ENCODE measurements at places on chromosomes 11 and 22. TPM values are rescaled to one million over a fixed set of nuclear protein-coding genes. Genes with fewer than 3 reads are reported as not detected.

SPI1 gene
- total RNA-seq, result 1.8 TPM

TSPAN32 gene
- total RNA-seq, result 7.4 TPM

POTEH gene
- not detected for total RNA-seq

INPP5J gene
- not detected for total RNA-seq

SLC1A2 gene
- not detected for total RNA-seq

CLTCL1 gene
- total RNA-seq, result 0.88 TPM

JAML gene
- 387 TPM for total RNA-seq

TMEM9B gene
- total RNA-seq, result 32.7 TPM

UBQLNL gene
- not detected for total RNA-seq

FERMT3 gene
- 213 TPM for total RNA-seq

EFCAB6 gene
- total RNA-seq, result 0.64 TPM

MUC6 gene
- total RNA-seq, result not detected

VWCE gene
- total RNA-seq, result 12.4 TPM

PTPRCAP gene
- 163 TPM for total RNA-seq

DAGLA gene
- total RNA-seq, result 0.11 TPM

BLID gene
- not detected for total RNA-seq

OR2AG2 gene
- not detected for total RNA-seq

CUL5 gene
- 42.9 TPM for total RNA-seq

OR5A1 gene
- not detected for total RNA-seq

TREH gene
- not detected for total RNA-seq

OR5T2 gene
- total RNA-seq, result not detected

LIPT2 gene
- 4.0 TPM for total RNA-seq

CCDC188 gene
- not detected for total RNA-seq

CCDC89 gene
- total RNA-seq, result 0.22 TPM

F2 gene
- total RNA-seq, result not detected

TMEM86A gene
- total RNA-seq, result 1.3 TPM

RFPL2 gene
- total RNA-seq, result not detected

C11orf42 gene
- not detected for total RNA-seq

HTR3A gene
- not detected for total RNA-seq

CBL gene
- 26.1 TPM for total RNA-seq

RTN4R gene
- 1.8 TPM for total RNA-seq

GP1BB gene
- not detected for total RNA-seq

SCUBE1 gene
- total RNA-seq, result 0.33 TPM

DERL3 gene
- 5.4 TPM for total RNA-seq

TPH1 gene
- 0.20 TPM for total RNA-seq

CRYBB2 gene
- total RNA-seq, result not detected

TYMP gene
- 93.6 TPM for total RNA-seq

PDXP gene
- total RNA-seq, result 37.8 TPM

CKAP5 gene
- 127 TPM for total RNA-seq

TMPRSS13 gene
- 1.5 TPM for total RNA-seq

SMTNL1 gene
- total RNA-seq, result not detected

C11orf86 gene
- not detected for total RNA-seq

VPS37C gene
- 8.4 TPM for total RNA-seq

MUC5AC gene
- total RNA-seq, result not detected

Measured in CD8-positive, alpha-beta memory T cell (primary cell).